Central memory CD4-positive, alpha-beta T cell (primary cell): ENCODE measurements at places on chromosomes 5 and 9.

GRCh38 chr5:57817001-57817453 is 334.4 kb upstream of the ACTBL2 start:
- DNase-seq = no peak

GRCh38 chr5:176151281-176151680 is 86.9 kb upstream of the SIMC1 start:
- DNase-seq = no peak

DNA sequence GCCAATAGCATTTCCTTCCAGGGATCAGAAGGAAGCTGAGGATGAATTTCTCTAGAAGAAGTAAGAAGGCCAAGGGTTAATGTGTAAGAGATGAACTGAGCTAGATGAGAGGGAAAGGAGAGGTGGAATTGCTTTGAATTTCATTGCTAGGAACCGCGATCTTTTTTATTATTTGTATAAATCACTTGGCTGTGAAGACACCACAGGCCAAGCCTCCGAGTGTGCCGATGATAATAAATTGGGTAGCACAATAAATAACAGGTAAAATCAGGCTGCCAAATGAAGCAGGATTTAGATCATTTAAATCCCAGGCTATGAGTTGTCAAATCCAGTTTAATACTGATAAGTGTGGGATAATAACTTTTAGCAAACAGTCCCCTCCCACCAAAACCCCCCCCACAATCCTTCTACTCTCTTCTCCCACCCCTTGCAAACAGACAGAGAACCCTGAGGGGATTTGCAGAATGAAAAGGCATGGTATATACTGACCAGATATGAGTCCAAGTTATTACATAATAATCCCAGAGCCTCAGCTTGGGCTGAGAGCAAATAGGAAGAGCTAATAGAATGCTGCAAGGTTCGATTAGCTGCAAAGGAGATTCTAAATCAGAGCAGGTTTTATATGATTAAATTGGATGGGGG is 143.5 kb downstream of the PPP2R2B start:
- no peak for DNase-seq

DNA sequence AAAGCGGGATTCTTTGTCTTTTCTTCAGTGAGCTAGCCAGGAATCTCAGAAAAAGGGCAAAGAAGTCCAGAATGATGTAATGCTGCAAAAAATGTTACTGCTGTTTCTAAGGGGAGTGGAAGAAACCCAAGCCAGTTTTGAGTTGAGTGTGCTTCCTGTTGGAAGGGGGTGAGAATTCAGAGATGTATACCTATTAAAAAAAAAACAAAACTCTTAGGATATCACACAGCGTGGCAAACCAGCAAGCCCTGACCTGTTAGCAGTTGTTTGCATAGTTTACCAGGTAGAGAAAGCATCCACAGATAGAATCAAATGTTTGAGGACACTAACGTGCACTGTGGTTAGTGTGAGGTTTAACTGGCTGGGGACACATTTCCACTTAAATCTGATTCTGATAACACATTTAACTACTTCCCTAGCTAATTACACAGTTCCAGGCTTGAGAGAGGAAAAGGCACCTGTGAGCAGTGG is 11.4 kb downstream of the BASP1 start:
- no peak for DNase-seq

DNA sequence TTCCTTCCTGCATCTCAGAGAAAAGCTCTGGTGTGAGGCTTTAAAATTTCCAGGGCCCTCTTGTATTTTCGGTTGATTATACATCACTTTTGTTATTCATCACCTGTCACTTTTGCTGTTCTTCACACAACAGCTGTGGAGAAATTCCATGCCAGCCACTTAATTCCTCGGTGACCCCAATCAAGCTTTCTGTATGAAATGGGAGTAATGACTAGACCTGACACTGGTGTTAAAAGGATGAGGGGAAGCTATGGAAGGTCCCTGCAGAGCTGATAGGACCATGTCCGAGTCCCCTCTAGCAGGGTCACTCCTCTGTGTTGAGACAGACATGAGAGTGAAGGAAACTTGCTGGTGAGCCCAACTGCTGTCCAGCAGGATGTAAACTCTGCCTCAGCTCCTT is 59.7 kb downstream of the GPR21 start:
- DNase-seq = no peak

GRCh38 chr5:57317341-57317740 is 143.5 kb downstream of the GPBP1 start:
- no peak for DNase-seq

- DNase-seq = peak; percentile 16
Measured at GRCh38 chr9:86434039-86434726, 80.0 kb upstream of the TUT7 start.

GRCh38 chr5:150448952-150449516 is 505 bp downstream of the RPS14 start:
- DNase-seq = no peak

GRCh38 chr9:37202091-37202490 is 81.7 kb downstream of the ZCCHC7 start:
- DNase-seq = no peak

DNA sequence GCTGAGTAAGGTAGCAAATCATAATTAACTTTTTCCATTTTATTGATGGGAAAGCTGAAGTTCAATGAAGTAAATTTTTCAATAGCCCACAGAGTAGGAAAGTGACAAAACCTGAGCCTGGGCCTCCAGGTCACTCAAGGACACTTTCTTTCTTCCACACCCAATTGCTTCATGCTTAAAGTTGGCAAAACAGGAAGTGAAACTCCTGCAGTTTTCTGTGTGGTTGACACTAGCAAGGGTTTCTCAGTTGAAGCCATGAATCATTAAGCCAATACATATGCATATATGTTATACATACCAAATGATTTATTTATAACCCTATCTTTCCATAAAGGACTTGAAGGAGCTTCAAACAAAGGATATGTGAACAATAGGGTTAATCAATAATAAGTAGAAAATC is 13.9 kb downstream of the TLR4 start:
- no peak for DNase-seq

DNA sequence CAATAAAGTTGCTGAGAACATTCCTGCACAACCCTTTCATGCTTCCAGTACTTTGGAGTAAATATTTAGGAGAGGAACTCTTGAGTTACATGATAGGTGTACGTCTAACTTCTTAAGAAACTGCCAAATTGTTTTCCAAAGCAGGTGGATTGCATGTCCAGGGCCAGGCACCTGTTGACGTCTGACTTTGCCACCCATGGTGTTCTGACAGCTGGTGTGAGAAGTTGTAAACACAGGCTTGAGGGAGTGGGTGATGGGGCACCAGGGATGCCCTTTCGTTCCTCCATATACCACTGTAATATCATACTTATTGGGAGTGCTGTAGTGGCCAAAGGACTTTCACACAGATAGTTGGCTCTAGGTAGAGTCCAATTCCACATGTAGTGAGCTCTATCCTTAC is 352.1 kb downstream of the GADD45G start:
- no peak for DNase-seq

GRCh38 chr5:68369457-68370125 is 154.0 kb downstream of the PIK3R1 start:
- peak; percentile 31 for DNase-seq

DNA sequence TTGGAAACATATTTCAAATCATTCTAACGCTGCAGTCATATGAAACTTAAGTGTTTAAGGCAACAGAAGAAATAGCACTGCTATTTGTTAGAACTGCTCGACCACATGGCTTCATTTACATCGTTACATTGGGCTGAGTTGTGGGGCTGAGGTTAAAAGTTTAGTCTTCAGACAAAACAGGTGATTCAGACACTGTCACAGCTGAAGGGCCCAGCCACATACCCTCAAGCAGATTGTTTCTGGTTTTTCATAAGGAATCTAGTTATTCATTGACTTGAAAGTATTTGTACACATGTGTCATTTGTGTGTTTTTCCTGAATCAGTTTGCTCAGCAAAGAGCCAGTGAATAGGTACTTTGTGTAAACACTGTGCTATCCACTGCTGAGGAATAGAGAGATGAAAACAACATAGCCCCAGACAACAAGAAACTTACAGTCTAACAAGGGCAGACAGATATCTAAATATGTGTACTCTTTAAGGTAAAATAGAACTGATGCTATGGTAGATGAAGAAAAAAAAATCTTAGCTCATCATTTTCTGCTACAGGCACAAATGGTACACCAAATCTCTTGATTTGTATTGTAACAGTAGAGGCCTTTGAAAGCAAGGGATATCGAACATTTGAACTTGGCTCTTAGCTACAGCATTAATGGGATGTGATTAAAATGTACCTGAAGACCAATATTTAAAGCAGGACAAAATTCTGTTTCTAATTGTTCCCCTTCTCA is 357.6 kb upstream of the RPS23 start:
- no peak for DNase-seq

GRCh38 chr9:101791938-101792337 is 53.5 kb upstream of the GRIN3A start:
- no peak for DNase-seq

GRCh38 chr9:136185596-136186366 is 19.1 kb downstream of the LHX3 start:
- DNase-seq = no peak

DNA sequence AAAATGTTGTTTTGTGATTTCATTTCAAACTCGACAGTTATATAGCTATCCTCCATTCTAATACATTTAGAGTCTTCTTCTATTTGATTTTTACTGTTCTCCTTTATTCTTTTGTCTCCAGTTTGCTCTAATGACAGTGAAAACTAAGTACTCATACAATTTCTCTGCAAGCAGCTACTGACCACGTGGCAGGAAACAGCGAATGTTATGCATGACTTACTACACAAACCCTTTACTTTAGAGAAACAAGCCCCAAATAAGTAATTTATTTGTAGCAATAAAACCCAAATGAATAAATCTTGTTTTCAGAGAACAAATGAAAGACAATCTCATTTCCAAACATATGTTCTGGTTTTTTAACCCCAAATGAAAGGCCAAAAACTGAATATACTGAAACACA is 41.9 kb downstream of the CDH6 start:
- no peak for DNase-seq

GRCh38 chr5:65024681-65025080 is 256.0 kb downstream of the CWC27 start:
- DNase-seq = no peak

DNA sequence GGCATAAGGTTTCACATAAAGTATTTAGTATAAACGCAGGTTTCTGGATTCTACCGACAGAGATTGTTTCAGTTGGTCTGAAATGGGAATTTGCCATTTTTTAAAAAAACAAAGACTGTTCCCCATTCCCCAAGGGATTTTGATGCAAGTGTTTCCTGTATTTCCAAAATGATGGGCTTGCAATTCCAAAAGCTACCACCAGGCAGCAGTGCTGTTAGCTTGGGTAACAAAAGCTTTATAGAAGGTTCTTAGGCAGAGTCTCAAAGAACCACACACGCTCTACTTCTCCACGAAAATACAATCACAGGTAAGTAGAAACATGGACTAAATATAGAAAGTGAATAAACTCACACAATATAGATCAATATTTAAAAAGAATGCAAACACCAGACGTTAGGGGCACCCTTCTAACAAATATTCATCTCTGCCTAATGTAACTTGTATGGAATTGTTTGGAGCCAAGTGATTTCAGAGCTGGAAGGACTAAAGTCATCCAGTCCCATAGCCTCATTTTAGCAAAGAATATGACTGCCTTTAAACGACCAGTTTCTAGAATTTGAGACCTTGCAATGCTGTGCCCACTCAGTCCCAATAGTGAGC is 154.3 kb downstream of the SPOCK1 start:
- DNase-seq = no peak
